ENCODE measurements at places on chromosomes 4 and X. TPM values are rescaled to one million over a fixed set of nuclear protein-coding genes. Genes with fewer than 3 reads are reported as not detected.
A peak's percentile ranks its signal among the peaks of the same experiment; 100 is the strongest.

The KLB gene
- 0.80 TPM for total RNA-seq

The BCORL1 gene
- 10.9 TPM for total RNA-seq

The GCNA gene
- 2.2 TPM for total RNA-seq

DNA sequence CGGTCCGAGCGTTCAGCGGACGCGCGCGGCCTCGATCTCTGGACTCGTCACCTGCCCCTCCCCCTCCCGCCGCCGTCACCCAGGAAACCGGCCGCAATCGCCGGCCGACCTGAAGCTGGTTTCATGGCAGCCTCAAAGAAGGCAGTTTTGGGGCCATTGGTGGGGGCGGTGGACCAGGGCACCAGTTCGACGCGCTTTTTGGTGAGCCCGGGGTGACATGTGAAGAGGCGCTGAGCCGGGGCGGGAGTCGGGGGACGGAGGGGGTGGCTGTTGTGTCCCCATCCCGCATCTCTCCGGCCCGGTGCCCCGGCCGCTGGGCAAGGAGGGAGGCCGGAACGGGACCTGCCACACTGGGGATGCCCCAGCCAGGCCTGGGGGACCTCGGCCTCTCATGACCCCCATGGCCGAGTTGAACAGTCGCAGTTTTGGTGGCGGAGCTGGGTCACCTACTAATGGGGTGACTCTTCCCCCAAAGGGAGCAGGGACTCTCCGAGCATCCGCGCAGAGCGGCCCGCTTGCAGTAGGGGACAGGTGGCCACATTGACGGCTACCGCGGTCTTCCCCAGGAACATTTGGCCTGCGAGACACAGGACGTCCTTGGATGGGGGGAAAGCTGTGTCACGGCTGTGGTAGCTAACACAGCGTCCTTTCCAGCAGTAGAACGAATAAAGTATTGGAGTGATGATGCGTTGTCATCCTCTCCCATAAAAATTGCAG is at the start of gene GK:
Gene GK (plus strand): TSS at position 9 of the 717 bp plus-strand sequence. CDS start 115 bp downstream, at position 124.
- peak within 1 kb of the TSS; percentile 78 for H3K27ac ChIP-seq
- H3K4me1 ChIP-seq, result no peaks in the 10 kb centered on the region
- no peak for DNase-seq
- H3K36me3 ChIP-seq, result no peaks in the 10 kb centered on the region

The PPAT gene
- 7.4 TPM for total RNA-seq

The RAB41 gene
- not detected for total RNA-seq

DNA sequence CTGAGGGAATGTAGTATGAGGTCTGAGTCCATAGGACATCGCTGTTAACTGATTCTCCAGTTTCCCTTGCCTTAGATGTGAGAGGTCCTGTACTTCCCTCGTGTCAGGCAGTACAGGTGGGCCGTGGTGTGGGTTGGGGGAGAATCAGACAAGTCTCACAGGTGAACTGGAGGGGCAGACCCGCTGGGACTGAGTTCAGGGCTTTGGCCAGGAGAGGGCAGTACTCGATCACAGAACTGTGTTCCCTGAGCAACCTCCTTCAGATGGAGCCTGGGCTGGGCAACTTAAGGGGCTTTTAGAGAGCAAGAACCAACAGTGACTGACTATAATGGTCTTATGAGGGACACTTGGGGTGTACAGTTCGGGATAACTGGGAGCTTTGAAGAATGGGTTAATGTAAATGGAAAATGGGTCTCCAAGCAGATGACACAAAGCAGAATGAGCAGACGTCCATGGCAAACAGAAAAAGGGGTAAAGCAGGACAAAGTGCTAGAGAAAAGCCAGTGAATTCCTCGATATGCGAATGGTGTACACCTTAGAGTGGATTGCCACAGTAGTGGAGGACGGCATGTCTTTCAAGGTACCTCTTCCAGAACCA is 83.6 kb downstream of the CCNG2 start:
- H3K4me3 ChIP-seq, result no peak overlapping the region
- H3K4me1 ChIP-seq, result no peaks in the 10 kb centered on the region
- DNase-seq, result peak; percentile 69
- no peak overlapping the region for H3K27ac ChIP-seq
- H3K27me3 ChIP-seq, result no peaks in the 10 kb centered on the region

- no peaks in the 10 kb centered on the region for H3K27me3 ChIP-seq
- H3K36me3 ChIP-seq, result no peaks in the 10 kb centered on the region
- DNase-seq, result no peak
- no peak overlapping the region for H3K4me3 ChIP-seq
- no peak overlapping the region for H3K27ac ChIP-seq
These were observed 118.0 kb upstream of the GIMD1 start for GRCh38 chr4:106486533-106486932.

The TCEAL9 gene
- 62.1 TPM for total RNA-seq

DNA sequence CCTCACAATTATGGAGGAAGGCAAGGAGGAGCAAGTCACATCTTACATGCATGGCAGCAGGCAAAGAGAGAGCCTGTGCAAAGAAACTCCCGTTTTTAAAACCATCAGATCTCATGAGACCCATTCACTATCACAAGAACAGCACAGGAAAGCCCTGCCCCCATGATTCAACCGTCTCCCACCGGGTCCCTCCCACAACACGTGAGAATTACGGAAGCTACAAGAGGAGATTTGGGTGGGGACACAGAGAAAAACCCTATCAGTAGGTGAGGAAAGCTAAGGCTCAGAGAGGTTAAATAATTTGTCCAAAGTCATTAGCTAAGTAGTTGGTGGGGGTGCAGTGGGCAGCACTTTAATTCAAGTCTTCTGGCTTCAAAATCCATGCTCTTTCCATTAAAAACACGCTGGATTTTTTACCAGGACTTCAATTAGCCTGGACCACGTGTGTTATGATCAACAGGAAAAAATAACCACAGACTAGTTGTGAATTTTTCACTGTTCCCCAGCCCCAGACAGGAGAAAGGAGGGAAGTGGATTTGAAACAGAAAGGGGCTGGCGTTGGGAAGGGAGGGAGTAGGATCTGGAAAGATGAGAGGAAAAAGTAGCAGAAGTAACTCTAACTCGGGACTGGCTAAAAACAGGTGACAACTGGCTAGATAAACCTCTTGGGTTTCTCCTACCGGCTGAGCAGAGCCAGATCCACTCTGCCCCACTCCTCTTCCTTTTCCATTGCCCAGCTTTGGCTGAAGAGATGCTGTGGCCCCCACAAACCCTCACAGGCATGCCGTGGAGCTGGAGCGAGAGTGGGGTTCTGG is 986 bp downstream of the MTMR8 start:
- no peaks in the 10 kb centered on the region for H3K4me1 ChIP-seq
- H3K36me3 ChIP-seq, result no peaks in the 10 kb centered on the region
- peak overlapping the region; percentile 71 for H3K4me3 ChIP-seq
- H3K27ac ChIP-seq, result no peak overlapping the region
- H3K27me3 ChIP-seq, result no peaks in the 10 kb centered on the region

DNA sequence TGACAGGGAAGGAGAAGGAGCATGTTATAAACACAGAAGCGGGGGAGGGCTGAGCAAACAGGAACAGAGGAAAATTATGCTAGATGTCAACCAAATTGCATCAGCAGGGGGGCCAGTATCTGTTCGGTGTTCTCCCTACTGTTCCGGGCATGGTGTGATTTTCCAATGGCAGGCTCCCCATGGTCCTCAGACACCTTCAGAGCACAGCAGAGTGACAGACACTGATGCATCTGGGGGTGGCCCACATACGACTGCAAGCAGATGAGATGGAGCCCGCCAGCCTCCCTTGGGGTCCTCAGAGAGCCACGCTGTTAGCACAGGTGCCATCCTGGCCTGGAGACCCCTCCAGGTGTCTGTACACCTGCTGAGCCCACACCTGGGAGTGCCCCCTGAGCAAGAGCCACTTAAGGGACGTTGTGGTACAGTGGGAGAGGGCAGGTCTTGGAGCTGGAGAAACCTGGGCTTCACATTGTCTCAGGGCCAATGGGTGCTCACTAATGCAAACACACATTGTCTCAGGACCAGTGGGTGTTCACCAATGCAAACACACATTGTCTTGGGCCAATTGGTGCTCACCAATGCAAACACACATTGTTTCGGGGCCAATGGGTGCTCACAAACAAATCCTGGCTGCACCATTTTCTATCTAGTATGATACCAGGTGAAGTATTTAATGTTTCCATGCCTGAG is 95.4 kb downstream of the SLC2A9 start:
- no peak overlapping the region for H3K27ac ChIP-seq
- no peak overlapping the region for H3K4me3 ChIP-seq
- no peaks in the 10 kb centered on the region for H3K4me1 ChIP-seq
- no peak for DNase-seq
- H3K27me3 ChIP-seq, result no peaks in the 10 kb centered on the region

GRCh38 chr4:185920691-185921260 is 108.8 kb upstream of the SORBS2 start:
- H3K4me3 ChIP-seq, result no peak overlapping the region
- no peak for DNase-seq
- peaks cover 2% of the 10 kb centered on the region for H3K27me3 ChIP-seq
- no peak overlapping the region for H3K27ac ChIP-seq

- H3K27me3 ChIP-seq, result peaks cover 33% of the 10 kb centered on the region
- no peak overlapping the region for H3K27ac ChIP-seq
- H3K36me3 ChIP-seq, result no peaks in the 10 kb centered on the region
- H3K4me3 ChIP-seq, result no peak overlapping the region
- no peak for DNase-seq
These were observed 1.4 kb upstream of the STS start for GRCh38 chrX:7146020-7146702.

The P2RY4 gene
- total RNA-seq, result 0.37 TPM

The BRCC3 gene
- 17.9 TPM for total RNA-seq

GRCh38 chr4:42855779-42856178 is 36.7 kb upstream of the GRXCR1 start:
- H3K36me3 ChIP-seq, result no peaks in the 10 kb centered on the region
- H3K27me3 ChIP-seq, result no peaks in the 10 kb centered on the region
- DNase-seq, result no peak
- H3K4me3 ChIP-seq, result no peak overlapping the region
- H3K27ac ChIP-seq, result no peak overlapping the region

The PNMA3 gene
- total RNA-seq, result 0.28 TPM

DNA sequence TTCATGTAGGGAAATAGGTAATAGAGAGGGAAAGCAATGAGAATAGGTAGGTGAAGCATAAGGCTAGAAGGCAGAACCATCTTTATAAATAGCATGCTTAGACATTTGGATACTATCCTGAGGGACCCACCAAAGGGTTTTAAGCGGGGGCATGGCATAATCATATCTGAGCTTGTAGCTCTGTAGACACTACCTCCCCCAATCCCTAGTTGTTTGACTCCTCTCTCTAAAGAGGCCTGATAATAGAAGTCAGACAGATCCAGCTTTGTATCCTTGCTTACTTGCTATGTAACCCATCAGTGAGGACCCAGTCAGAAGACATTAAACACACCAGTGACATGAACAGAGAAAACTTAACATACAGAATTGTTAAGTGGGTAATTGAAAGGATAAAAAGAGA is 58.7 kb downstream of the SCFD2 start:
- H3K4me1 ChIP-seq, result no peaks in the 10 kb centered on the region
- H3K4me3 ChIP-seq, result no peak overlapping the region
- no peaks in the 10 kb centered on the region for H3K27me3 ChIP-seq
- no peaks in the 10 kb centered on the region for H3K36me3 ChIP-seq
- DNase-seq, result no peak

DNA sequence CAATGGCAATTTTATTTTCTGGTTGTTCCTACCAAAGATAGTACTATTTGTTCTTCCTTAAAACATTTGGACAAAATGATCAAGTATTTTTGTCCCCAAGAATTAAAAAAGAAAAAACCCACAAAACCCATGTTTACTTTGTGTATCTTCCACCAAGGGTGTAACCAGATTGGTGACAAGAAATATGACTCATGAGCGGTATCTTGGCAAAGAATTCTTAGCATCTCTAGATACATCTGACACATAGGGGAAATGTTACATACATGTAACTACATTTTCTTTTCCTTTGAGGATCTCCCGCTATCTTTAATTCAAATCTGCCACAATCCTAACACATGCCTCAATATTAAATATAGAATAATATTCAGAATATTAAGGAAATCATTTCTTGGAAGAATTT is 78.7 kb downstream of the WDFY3 start:
- no peaks in the 10 kb centered on the region for H3K4me1 ChIP-seq
- no peaks in the 10 kb centered on the region for H3K27me3 ChIP-seq
- DNase-seq, result no peak
- H3K27ac ChIP-seq, result no peak overlapping the region
- peaks cover 2% of the 10 kb centered on the region for H3K36me3 ChIP-seq
- H3K4me3 ChIP-seq, result no peak overlapping the region

The CYBB gene
- 48.7 TPM for total RNA-seq

GRCh38 chr4:110668463-110669235 is 45.8 kb upstream of the PITX2 start:
- H3K36me3 ChIP-seq, result no peaks in the 10 kb centered on the region
- H3K4me3 ChIP-seq, result no peak overlapping the region
- DNase-seq, result no peak
- no peaks in the 10 kb centered on the region for H3K27me3 ChIP-seq
- H3K4me1 ChIP-seq, result peaks cover 3% of the 10 kb centered on the region
- H3K27ac ChIP-seq, result no peak overlapping the region

- DNase-seq, result no peak
- no peak overlapping the region for H3K27ac ChIP-seq
- no peaks in the 10 kb centered on the region for H3K36me3 ChIP-seq
- H3K27me3 ChIP-seq, result peaks cover 4% of the 10 kb centered on the region
- no peaks in the 10 kb centered on the region for H3K4me1 ChIP-seq
- no peak overlapping the region for H3K4me3 ChIP-seq
These were observed 84.5 kb upstream of the UXT start for GRCh38 chrX:47743504-47743903.

The LINC00632 gene
- total RNA-seq, result 106 TPM

GRCh38 chrX:70960730-70961129 is 29.8 kb upstream of the SLC7A3 start:
- H3K36me3 ChIP-seq, result no peaks in the 10 kb centered on the region
- no peak overlapping the region for H3K4me3 ChIP-seq
- no peak overlapping the region for H3K27ac ChIP-seq
- no peaks in the 10 kb centered on the region for H3K4me1 ChIP-seq

- peaks cover 5% of the 10 kb centered on the region for H3K36me3 ChIP-seq
- H3K27me3 ChIP-seq, result no peaks in the 10 kb centered on the region
- no peaks in the 10 kb centered on the region for H3K4me1 ChIP-seq
- no peak overlapping the region for H3K27ac ChIP-seq
These were observed 200.2 kb downstream of the APBB2 start for GRCh38 chr4:41014158-41014557.

- peak within 1 kb of the TSS; percentile 33 for H3K4me3 ChIP-seq
- H3K4me1 ChIP-seq, result peaks cover 34% of the 10 kb centered on the region
- no peak for DNase-seq
- no peaks in the 10 kb centered on the region for H3K36me3 ChIP-seq
- no peaks in the 10 kb centered on the region for H3K27me3 ChIP-seq
- no peak within 1 kb of the TSS for H3K27ac ChIP-seq
These were observed at the start of gene HS3ST1 for GRCh38 chr4:11428231-11428898. TSS of gene HS3ST1 (minus strand) at chr4:11428894. CDS start at chr4:11400005, 28,889 bp downstream.

GRCh38 chr4:186557061-186557460 is 1.7 kb upstream of the MTNR1A start:
- H3K27me3 ChIP-seq, result no peaks in the 10 kb centered on the region
- H3K4me3 ChIP-seq, result no peak overlapping the region
- no peak for DNase-seq
- no peak overlapping the region for H3K27ac ChIP-seq
- no peaks in the 10 kb centered on the region for H3K4me1 ChIP-seq
- H3K36me3 ChIP-seq, result no peaks in the 10 kb centered on the region

GRCh38 chrX:21800344-21800770 is 39.1 kb upstream of the MBTPS2 start:
- no peak for DNase-seq
- no peaks in the 10 kb centered on the region for H3K4me1 ChIP-seq
- H3K4me3 ChIP-seq, result no peak overlapping the region
- H3K27ac ChIP-seq, result no peak overlapping the region

Data from lung (tissue), 17 donors.